Stimulated activated CD4-positive, alpha-beta T cell treated with anti-CD3 and anti-CD28 coated beads, Interleukin-12 subunit alpha, Interleukin-12 subunit beta, amount 100 ng/mL, for 48 hours (primary cell): ENCODE measurements at places on chromosomes 3 and 15.

DNA sequence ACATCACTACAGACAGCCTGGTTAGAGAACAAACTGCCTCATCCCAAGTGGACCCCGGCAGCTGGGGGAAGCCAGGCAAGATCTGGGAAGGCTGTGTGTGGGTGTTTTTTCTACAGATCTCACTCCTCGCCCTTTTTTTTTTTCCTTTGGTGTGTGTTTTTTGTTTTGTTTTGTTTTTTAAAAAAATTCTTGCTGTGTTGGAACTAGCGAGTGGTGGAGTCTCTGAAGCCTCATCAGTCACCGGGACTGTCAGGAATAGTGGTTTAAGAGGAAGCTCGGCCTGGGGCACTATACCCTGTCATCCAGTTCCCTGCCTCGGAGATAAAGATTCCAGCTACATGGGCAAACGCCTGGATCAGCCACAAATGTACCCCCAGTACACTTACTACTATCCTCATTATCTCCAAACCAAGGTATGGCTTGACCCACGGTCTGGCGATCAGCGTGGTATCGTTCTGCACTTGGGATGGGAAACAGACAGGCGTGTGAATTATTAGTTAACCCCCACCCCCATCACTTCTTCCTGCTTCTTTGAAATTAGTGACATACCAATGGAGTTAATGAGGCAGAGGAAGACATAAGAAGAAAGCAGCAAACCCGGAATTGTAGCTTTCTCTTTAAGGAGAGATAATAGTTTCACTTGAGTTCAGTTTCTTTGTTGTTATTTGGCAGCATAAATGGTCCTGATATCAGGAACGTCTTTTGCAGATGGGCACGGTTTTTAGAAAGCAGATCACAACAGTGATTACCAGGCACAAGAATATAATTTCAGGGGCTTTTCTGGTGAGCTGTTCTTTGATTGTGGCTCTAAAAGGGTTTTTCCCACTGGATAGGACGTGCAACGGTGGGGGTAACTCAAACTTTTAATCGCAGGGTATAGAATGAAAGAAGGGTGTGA is 722 bp downstream of the RBMS3 start:
- DNase-seq = no peak

- DNase-seq = no peak
These were observed 5.9 kb upstream of the MLF1 start for GRCh38 chr3:158565076-158565475.

DNA sequence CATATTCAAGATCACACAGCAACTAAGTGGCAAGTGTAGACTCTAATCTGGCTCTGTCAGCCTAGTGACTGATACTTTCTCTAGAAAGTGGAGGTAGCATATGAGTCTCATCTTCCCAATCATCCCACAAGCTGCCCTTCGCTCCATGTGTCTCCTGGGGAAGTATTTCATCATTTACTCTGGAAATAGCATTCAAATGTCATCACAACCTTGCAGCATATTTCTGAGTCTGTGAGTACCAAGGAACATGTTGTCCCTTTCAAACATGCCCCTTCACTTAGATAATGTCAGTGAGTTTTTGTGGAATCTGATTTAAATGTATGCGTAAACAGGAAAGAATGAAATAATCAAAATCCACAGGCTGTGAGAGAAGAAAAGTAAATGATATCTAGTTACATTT is 322.9 kb downstream of the SLC9A9 start:
- DNase-seq = no peak

- DNase-seq = no peak
These were observed 41.1 kb downstream of the MFSD1 start for GRCh38 chr3:158842976-158843375.

GRCh38 chr3:58340594-58341244 is 8.0 kb downstream of the PXK start:
- no peak for DNase-seq
